IMR-90 (cell line): ENCODE measurements at places on chromosomes 5 and 9.
A peak's percentile ranks its signal among the peaks of the same experiment; 100 is the strongest.

DNA sequence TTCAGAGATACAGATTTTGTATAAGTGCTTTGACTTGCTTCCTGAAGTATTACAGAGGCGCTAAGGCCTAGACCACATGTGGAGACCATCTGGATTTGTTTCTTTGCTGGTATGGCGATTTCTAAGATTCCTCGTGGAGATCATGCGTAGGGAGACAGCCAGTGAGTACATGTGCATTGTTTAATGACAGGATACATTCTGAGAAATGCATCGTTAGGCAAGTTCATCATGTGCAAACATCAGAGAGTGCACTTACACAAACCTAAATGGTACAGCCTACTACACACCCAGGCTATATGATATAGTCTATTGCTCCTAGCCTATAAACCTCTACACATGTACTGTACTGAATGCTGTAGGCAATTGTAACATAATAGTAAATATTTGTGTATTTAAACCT, 16.5 kb upstream of the CEP120 start:
- no peak for DNase-seq

DNA sequence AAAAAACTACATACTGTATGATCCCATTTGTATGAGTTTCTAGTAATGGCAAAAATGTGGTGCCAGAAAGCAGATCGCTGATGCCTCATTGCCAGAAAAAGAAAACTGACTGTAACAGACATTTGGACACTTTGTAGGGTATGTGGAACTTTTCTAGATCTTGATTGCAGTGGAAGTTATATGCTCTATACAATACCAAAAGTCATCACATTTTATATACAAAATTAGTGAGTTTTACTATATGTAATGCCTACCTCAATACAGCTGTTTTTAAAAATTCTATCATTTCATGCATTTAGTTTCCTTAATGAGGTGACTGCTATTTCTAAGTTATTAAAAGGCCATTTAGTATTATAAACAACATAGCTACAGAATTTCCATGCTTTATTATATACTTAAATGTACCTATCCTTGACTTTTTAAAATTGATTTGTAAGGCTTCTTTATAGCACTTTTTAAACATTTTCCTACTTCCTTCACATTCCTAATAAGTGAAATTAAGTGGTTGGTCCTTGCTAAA, 199.9 kb downstream of the CWC27 start:
- DNase-seq: no peak

DNA sequence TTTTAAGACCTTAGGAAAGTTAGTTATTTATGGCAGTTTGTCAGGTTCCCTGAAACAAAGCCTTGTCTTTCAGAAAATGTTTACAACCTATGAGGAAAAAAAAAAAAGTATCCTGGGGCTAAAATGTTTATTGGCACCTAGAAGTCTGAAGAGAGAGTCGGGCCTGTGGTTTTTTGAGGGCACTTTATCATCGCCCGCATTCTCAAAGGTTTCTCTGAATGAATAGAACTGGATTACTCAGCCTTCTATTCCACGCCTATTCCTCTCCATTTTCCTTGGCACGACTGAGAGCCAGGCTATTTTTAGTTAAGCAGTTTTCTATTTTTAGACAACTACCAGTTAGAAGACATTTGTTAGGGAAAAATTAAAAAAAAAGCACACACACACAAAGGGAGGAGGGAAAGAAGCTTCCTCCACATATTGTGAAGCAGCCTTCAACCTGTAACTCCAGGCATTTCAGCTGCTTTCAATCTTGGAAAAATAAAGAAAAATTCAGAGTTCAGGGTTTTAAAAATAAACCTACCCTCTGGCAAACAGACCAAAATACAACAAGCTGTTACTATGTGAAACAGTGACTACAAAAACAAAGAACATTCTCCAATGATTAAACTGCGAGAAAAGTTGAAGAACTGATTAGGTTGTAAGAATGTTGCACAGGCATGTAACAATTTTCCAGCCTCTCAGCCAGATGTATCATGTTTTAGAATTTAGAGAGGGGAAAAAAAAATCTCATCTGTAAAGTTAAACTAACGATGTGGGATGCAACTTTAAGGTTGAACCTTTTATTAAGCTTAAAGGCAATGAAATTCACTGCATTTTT, 97.0 kb downstream of the MEF2C start:
- peak; percentile 93 for DNase-seq

DNA sequence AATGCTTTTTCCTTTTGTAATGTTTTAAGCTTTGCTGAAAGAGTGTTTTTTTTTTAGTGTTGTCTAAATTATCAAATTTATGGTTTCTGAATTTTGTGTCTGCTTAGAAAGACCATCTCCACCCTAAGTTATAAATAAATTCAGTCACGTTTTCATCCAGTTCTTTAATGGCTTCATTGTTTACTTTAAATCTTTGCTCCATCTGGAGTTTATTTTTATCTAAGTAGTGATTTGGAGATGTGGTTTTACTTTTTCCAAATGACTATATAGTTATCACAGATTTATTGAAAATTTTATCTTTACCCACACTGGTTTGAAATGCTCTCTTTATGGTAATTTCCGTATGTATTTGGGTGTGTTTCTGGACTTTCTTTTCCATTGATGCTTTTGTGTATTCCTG, 577.2 kb upstream of the ZNF608 start:
- peak; percentile 40 for DNase-seq

GRCh38 chr5:14415024-14415697, 166.4 kb upstream of the OTULINL start:
- DNase-seq: no peak

- DNase-seq: peak; percentile 80
These were observed 154.2 kb upstream of the ZNF366 start for GRCh38 chr5:72661405-72661804.

DNA sequence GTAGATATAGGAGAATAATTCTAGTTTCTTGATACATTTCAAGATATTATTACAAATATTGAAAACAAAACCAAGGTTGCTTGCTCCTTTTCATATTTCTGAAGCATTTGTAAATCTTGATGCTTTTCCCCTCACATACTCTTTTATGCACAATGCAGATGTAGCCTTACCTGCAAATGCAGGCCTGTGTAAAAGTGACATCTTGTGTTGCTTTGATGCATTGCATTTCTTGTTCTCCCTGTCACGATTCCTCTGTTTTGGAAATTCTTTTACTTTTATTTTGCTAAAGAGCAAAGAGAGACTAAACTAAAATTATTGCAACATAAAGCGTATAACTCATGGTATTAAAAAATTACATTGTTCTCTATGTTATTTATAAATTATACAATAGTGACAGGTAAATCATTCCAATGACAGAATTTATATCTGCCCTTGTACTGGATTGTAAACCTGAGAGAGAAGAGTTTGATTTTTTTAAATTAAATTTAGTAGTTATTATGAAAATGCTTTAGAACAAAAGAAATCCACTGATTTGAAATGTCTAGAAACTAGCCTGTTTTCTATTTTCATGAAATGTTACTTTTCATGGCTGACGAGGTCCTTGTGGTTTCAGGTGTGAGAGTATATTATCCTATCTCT, 970.0 kb downstream of the MAT2B start:
- peak; percentile 56 for DNase-seq

- peak; percentile 49 for DNase-seq
These were observed 70.0 kb downstream of the SHB start for GRCh38 chr9:37998881-37999587.

GRCh38 chr5:115751176-115751575, 65.3 kb downstream of the CDO1 start:
- no peak for DNase-seq

DNA sequence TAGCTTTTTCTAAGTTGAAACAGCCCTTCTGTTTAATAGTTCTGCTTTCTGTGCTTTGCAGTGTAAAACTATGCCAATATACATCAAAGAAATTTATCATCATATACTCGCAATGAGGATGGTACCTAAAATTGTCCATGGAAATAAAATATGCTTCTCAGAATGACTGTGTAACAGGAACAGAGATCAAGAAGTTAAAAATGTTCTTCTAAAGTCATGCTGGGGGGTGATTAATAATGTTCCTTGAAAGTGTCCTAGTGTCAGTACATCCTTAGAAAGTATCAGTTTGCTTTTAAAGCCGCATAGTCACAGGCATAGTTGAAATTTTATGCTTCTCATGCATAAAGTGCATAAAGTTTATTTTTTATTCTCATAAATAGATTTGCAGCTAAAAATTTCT, 4.0 kb upstream of the LRRC70 start:
- no peak for DNase-seq

- no peak for DNase-seq
These were observed 18.2 kb downstream of the CDO1 start for GRCh38 chr5:115798252-115798651.

DNA sequence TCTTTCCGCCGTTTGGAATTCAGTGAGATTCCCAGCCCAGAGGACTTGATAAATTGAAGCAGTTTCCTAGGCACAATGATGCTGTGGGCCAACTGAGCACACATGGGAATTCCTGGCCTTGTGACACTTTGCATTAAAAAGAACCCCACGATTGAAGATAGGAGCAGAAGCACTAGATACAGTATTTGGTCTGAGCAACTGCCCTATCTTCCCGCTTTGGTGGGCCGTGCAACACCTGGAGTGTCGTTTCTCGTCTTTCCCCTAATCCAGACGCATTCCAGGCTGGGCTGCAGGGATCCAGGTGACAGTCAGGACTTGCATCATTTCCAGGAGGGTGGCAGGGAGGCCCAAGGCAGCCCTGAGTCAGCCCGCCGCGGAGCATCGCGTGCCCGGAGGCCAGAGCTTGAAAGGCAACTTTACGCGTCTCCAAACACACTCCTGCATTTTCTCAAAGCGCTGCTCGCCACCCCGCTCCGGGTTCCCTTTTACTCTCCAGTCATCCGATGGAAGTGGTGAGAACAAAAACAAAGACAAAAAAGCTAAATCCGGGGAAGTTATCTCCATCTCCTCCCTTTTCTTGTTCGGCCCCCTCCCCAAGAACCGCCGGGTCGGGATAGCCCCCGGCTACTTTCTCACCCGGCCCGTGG, 753 bp upstream of the STC2 start:
- peak; percentile 80 for DNase-seq

- DNase-seq: no peak
These were observed 5.9 kb downstream of the PDLIM7 start for GRCh38 chr5:177491429-177491945.

GRCh38 chr9:77546376-77546950, 101.7 kb downstream of the GNA14 start:
- no peak for DNase-seq

GRCh38 chr9:101311758-101312420, 72.9 kb downstream of the BAAT start:
- peak; percentile 84 for DNase-seq

DNA sequence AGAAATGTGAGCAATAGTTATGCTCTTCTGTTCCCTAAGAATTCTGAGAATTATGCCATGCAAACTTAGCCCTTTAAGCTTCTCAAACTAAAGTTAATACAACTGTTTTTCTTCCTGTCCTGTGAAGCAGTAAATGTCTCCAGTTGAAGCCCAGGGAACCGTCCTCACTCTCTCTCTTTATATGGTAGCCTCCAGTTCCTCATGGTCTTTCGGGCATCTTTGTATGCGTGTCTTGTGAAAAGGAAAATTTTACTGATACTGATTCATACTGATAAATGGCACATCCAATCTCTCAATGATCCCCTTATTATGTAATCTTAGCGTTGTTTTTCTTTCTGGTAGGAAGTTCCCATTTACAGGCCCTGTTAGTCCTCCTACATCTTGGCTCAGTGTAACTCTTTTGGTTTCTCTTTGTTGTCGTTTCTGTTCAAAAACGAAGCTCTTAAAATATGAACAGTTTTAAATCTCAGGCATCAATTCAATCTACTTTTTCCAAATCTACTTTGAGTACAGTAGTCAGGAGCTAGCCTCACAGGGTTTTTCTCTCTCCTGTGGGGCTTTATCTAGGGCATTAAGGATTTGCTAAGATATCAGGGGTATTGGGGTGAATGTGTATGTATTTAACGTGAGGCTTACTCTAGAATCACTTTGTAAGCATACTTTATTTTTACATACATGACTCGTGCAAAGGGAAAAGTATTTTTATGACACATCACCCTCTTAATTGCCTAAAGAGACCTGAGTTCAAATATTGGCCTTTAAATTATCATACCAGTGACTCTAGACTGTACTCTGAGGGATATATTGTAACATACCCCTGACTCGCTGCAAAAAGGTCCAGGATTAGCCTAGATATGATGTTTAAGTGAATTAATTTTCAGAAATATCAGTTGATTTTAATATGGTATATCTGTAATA, 258.0 kb downstream of the NR3C1 start:
- peak; percentile 38 for DNase-seq

- DNase-seq: peak; percentile 21
These were observed 189.2 kb downstream of the NDUFS4 start for GRCh38 chr5:53749621-53750020.
